Epithelial cell of proximal tubule (primary cell): ENCODE measurements at places on chromosomes 2 and 18.
A peak's percentile ranks its signal among the peaks of the same experiment; 100 is the strongest.

- DNase-seq = no peak
Measured at GRCh38 chr18:13324880-13325279, 106.3 kb downstream of the LDLRAD4 start.

- no peak for DNase-seq
Measured at GRCh38 chr2:7748717-7749415, 831.7 kb downstream of the RNF144A start.

GRCh38 chr2:236857246-236857645, 228.4 kb upstream of the COPS8 start:
- no peak for DNase-seq

DNA sequence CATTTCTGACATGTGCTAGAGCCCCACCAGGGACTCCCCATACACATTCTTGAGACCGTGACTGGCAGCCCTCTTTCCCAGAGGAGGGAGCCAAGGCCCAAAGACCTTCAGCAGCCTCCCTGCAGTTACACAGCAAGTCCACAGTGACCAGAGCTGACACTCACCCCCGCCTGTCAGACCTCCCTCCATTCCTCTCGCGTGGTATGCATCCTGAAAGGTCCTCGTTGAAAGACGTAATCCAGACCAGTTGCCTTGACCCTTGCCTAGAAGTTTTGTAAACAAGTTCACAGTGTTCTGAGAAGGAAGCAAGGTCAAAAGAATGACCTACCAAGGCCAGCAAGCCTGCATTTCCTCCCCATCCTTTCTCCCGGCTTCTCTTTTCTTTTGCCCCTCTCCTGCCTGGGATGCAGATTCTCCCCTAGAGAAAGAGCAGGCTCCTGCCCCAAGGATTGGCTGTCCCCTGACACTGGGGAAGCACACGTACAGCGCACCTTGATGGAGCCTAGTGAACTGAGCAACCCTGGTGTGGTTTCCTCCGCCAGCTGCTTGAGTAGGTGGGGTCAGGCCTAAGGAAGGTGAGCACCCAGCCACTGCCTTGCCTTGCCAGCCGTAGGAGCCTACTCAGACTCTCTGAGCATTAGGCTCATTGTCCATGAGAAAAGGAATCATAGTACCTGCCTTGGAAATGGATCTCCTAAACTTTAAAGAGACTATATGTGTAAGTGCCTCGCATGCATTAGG, 18.3 kb downstream of the TRIB2 start:
- DNase-seq = no peak

GRCh38 chr2:24011250-24012104, 1.6 kb downstream of the MFSD2B start:
- no peak for DNase-seq

- no peak for DNase-seq
Measured at GRCh38 chr2:222944552-222944951, 83.7 kb downstream of the ACSL3 start.

- DNase-seq = no peak
Measured at GRCh38 chr2:220913384-220913783, 658.7 kb downstream of the EPHA4 start.

DNA sequence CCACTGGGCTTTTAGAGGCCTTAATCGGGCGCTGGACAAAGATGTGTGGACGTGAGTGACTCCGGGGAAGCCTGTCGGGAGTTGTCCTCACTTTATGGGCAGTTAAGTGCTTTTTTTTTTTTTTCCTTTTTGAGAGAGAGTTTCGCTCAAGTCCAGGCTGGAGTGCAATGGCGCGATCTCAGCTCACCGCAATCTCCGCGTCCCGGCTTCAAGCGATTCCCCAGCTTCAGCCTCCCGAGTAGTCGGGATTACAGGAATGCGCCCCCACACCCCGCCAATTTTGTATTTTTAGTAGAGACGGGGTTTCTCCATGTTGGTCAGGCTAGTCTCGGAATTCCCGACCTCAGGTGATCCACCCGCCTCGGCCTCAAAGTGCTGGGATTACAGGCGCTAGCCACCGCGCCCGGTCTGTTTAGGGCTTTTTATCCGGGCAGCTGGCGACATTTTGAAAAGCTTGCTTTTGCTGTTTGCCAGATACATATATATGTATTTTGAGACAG, 1.5 kb downstream of the MSH6 start:
- DNase-seq = no peak

DNA sequence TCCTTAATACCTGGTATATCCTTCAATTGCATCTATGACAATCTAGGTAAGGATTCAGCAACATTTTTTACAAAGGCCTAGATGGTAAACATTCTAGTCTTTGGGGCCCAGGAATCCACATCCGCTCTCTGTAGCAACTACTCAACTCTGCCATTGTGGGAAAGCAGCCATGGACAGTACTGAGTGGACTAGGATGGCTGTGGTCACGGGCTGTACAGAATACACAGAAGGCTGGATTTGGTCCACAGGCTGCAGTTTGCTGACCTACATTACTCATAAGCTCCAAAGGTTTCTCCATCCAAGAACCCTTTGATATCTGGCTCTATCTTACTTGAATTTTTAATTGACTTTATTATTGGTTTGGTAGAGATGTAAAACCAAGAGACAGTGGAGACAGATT, 418.3 kb upstream of the LRRTM1 start:
- DNase-seq = no peak

DNA sequence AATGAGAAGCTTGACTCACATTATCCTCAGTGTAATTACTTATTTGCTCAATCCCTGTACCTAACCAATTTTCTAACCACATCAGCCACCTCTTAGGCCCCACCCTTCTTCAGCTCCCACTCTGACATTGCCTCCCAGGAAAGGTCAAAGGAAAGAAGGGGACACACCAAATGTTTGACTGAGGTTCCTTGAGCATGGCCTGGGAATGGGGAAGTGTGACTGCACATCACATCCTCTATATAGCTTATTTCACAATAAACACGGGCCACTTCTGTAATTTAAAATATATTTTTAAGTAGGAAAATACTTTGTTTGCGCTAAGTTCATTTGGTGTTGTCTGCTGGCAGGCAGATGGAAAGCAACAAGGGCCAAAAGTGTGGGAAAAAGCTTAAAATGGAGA, 3.0 kb upstream of the FIGLA start:
- DNase-seq = no peak

- no peak for DNase-seq
Measured at GRCh38 chr2:217913436-217913835, 89.4 kb downstream of the TNS1 start.

DNA sequence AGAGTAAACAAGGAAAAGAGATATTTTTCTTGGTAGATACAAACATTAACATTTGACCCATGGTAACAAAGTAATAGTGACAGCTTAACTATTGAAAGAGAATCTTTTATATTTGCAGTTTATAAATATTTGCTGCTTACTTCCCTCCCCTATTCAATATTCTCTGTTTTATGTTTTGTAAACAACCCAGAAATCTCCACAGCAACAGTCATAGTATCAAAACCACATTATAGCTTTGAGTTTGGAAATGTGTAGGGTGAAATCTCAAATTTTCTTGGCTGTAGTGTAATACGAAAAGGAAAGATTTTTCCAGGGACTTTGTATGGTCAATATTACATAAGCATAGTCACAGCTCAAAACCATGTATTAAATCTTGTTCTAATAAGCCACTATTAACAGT, 511.2 kb downstream of the METTL4 start:
- no peak for DNase-seq

GRCh38 chr2:74819702-74820101, 14.2 kb upstream of the HK2 start:
- no peak for DNase-seq

DNA sequence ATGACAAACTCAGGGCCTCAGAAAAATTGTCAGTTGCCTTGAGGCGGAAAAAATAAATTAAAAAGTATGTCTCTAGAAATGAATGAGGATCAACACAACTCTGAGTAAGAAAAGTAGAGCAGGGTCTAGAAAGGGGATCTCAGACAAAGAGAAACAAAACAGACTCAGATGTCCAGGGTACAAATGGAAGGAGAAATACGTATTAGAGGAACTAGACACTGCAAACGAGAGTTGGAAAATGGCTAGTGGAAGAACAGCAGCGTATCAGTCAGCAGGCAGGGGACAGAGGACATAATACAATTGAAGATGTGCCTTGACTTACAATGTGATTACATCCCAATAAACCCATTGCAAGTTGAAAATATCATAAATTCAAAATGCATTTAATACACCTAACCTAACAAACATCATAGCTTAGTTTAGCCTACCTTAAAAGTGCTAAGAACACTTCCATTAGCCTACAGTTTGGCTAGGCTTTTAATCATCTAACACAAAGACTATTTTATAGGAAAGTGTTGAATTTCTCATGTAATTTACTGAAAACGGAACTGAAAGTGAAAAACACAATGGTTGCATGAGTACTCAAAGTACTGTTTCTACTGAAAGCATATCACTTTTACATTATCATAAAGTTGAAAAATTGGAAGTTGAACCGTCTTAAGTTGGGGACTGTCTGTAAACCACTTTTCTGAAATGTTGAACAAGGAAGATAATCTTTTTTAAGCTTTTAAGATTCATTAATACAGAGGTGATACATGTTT, 182.8 kb downstream of the NBAS start:
- DNase-seq = no peak

- DNase-seq = no peak
Measured at GRCh38 chr2:121869363-121869762, 113.9 kb downstream of the TSN start.

GRCh38 chr2:7109533-7109885, 192.3 kb downstream of the RNF144A start:
- DNase-seq = no peak

DNA sequence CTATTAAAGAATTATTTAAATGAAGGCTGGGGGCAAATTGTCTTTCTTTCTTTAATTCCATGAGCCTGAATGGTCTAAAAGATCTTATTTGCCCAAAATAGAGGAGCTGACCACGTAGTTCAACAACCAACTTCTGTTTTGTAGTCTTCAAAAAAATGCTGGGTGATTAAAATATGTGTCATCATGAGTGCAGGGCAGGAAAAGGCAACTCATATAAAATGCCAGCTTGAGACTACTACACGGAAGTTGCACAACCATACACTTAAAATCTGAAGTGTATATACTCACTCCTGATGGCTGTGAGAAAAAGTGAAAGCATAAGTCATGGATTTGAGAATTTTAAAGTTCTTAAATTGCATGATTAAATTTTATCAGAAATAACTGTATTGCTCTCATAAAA, 210.9 kb downstream of the DYM start:
- DNase-seq = peak; percentile 52

DNA sequence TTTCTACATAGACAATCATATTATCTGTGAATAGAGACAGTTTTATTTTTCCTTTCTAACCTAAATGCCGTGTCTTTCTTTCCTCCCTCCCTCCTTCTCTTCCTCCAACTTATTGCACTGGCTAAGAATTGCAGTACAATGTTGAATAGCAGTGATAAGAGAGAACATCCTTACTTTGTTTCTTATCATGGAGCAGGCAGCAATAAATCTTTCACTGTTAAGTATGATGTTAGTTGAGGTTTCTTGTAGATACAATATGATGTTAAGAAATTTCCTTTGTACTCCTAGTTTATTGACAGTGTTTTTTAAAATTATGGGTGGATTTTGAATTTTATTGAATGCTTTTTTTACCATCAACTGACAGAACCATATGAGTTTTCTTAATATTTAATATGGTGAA, 6.0 kb downstream of the LYPD6B start:
- no peak for DNase-seq

DNA sequence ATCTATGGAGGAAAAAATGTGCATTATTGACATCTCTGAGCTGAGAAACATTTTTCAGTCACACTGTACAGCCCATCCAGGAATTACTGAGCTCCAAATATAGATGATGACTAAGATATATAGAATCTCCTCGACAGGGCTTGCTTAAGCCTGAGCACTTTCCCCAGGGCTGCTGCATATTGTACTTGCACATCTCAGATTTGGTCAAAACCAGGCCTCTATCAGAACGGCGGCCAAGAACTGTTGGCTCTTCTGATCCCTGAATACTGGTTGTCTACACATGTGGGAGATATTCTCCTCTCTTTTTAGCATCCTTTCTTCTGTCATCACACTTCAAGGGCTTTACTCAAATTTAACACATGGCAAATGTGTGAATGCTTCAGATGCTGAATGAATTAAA, 201.5 kb upstream of the SLC35G4 start:
- no peak for DNase-seq

- DNase-seq = no peak
Measured at GRCh38 chr2:178075006-178075326, 2.4 kb upstream of the PDE11A start.

GRCh38 chr18:12639990-12640880, 17.7 kb downstream of the SPIRE1 start:
- DNase-seq = peak; percentile 67

- no peak for DNase-seq
Measured at GRCh38 chr2:141048951-141049350, 1081.9 kb downstream of the LRP1B start.

DNA sequence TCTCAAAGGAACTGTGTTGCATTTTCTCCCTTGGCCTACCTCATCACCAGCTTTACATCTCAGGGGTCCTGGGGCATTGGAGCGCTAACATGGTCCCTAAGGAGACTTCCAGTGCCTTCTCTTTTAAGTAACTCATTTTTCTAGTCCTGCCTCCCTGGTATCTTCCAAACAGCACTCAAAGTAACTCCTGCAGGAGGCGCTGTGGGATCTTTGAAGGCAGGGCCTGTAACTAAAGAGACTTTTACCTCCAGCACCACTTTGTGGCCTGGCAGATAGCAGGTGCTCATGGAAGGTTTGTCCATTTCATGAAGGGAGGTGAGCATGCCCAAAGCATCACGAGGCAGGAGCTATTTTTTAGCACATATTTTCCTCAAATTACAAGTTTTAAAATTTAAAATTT, 411.0 kb upstream of the GYPC start:
- no peak for DNase-seq

- peak; percentile 19 for DNase-seq
Measured at GRCh38 chr2:67215214-67216055, 181.7 kb upstream of the ETAA1 start.

- DNase-seq = no peak
Measured at GRCh38 chr2:148031152-148031551, 10.3 kb downstream of the MBD5 start.

GRCh38 chr18:62788876-62789275, 73.5 kb downstream of the PHLPP1 start:
- DNase-seq = no peak

- no peak for DNase-seq
Measured at GRCh38 chr2:102258025-102258385, 53.4 kb upstream of the IL1RL1 start.

DNA sequence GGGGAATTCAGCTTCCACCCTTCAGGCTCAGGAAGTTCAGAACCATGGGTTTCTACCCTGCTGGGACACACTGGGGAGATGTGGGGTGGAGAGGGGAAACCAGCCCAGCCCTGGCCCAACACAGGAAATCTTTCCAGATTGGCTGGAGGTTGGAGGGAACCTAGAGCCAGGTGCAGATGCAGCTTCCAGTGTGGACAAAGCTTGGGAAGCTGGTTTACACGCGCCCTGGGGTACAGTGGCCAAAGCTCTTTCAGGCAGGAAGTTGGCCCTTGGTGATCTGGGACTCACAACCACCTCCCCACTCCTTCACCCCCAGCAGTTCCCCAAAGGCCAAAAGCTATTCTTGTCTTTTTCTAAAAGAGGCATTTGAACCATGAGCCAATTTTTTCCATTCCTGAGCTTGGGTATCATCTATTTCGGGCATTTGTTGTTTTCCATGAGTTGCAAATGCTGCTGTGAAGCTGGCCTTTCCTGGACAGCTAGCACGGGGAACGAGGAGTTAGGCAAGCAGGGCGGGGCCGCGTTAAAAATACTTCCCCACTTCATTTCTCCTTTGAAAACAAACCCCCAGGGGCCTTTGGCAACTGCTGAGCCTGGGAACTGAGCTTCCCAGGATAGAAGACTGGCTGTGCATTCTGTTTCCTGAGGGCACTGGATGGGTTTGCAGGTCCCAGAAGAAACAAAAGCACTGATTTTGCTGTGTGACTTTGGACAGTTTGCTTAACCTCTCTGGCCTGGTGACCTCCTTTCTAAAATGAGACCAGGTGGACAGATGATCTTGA, 3.1 kb upstream of the ARID5A start:
- DNase-seq = no peak
